ENCODE measurements at places on chromosomes 6 and 20. TPM values are rescaled to one million over a fixed set of nuclear protein-coding genes. Genes with fewer than 3 reads are reported as not detected.

GTPBP2 gene
- 67.6 TPM for total RNA-seq

GRCh38 chr6:119122336-119122735 is 43.9 kb upstream of the FAM184A start:
- no peaks in the 10 kb centered on the region for H3K27me3 ChIP-seq
- no peak overlapping the region for H3K27ac ChIP-seq
- H3K4me3 ChIP-seq = no peak overlapping the region
- no peaks in the 10 kb centered on the region for H3K36me3 ChIP-seq

TSBP1 gene
- total RNA-seq = not detected

SDHAF4 gene
- 6.5 TPM for total RNA-seq

APCDD1L gene
- 1.1 TPM for total RNA-seq

DNA sequence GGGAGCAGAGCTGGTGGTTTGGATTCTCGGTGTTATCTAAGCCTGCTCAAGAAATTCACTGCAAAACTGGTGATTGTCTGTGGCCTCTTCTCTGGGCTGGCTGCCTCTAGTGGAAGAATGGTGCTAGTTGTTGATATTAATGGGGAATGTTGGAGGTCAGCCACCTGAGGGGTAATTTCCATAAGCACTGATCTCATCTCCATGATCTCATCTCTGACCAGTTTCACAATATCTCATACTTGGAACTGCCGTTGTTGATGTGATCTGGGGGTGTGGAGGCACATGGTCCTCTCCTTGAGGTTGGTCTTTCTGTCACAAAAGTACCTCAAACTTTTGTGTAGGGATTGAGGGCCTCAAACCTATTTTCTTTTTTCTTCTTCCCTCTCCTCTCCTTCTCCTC is 102.6 kb downstream of the CD109 start:
- peak overlapping the region; percentile 1 for H3K27ac ChIP-seq
- H3K36me3 ChIP-seq = peaks cover 7% of the 10 kb centered on the region
- no peak overlapping the region for H3K4me3 ChIP-seq
- no peaks in the 10 kb centered on the region for H3K27me3 ChIP-seq
- DNase-seq = no peak
- peaks cover 4% of the 10 kb centered on the region for H3K4me1 ChIP-seq

DNA sequence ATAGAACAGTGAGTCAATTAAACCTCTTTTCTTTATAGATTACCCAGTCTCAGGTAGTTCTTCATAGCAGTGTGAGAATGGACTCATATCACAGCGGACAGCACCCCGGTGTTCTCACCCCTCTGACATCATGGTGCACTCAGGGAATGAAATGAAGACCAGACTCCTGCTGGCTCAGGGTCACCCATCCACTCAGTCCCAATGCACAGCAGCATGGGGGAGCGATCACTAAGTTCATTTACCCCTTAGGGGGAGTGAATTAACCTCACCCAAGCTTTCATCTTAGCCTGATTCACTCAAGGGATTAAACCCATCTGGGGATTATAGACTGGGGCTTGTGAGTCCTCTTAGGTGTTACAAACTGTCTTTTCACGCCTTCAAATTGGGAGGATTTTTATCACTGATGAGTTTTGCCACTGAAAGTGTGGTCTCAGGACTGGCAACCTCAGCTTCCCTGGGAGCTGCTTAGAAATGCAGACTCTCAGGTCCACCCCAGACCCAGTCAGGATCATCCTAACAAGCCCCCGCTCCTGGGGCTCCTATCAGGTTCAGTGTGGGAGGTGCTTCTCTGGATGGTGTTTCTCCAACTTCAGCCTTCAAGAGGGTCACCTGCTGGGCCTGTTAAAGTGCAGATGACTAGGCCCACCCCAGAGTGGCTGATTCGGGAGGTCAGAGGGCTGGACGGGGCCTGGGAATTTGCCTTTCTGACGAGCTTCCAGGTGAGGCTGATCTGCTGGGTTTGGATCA is 44.3 kb upstream of the FRMD1 start:
- H3K36me3 ChIP-seq = no peaks in the 10 kb centered on the region
- H3K27me3 ChIP-seq = peaks cover 3% of the 10 kb centered on the region
- H3K4me3 ChIP-seq = no peak overlapping the region
- no peaks in the 10 kb centered on the region for H3K4me1 ChIP-seq
- peak; percentile 21 for DNase-seq
- no peak overlapping the region for H3K27ac ChIP-seq

DNA sequence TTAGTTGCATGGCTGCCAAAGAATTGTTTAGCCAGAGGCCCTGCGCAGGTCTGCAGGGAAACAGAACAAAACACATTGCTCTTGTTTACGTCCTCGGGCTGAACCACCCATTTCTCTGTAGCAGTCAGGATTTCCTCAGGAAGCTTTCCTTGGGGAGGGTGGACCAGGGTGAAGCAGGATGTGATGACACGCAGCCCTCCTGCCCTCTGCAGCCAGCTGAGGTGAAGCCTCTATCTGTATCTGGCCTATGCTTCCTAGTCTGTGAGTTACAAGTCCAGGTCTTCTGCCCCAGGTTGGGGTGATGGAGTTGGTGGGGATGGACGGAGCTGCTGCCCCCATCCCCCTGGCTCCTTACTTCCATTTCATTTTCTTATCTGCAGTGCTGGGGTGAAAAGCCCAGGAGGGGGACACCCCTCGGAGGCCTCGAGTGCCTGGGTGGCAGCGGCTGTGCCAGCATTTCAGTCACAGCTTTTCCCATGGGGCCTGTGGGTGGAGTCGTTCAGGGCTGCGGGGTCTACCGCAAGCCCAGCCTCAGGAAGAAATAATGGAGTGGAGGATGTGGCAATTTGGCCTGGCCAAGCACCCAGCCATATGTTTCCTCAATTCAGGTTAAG is 24.9 kb downstream of the SASH1 start:
- H3K4me1 ChIP-seq = peaks cover 67% of the 10 kb centered on the region
- DNase-seq = peak; percentile 78
- no peak overlapping the region for H3K4me3 ChIP-seq
- H3K36me3 ChIP-seq = no peaks in the 10 kb centered on the region

GRCh38 chr6:153065222-153065621 is 62.7 kb upstream of the MTRF1L start:
- H3K27ac ChIP-seq = no peak overlapping the region
- no peaks in the 10 kb centered on the region for H3K4me1 ChIP-seq
- H3K36me3 ChIP-seq = no peaks in the 10 kb centered on the region
- no peaks in the 10 kb centered on the region for H3K27me3 ChIP-seq
